ENCODE measurements at places on chromosomes 16 and 17. TPM values are rescaled to one million over a fixed set of nuclear protein-coding genes. Genes with fewer than 3 reads are reported as not detected.

- DNase-seq = no peak
These were observed 127.1 kb downstream of the CDH13 start for GRCh38 chr16:82753821-82754220.

DNA sequence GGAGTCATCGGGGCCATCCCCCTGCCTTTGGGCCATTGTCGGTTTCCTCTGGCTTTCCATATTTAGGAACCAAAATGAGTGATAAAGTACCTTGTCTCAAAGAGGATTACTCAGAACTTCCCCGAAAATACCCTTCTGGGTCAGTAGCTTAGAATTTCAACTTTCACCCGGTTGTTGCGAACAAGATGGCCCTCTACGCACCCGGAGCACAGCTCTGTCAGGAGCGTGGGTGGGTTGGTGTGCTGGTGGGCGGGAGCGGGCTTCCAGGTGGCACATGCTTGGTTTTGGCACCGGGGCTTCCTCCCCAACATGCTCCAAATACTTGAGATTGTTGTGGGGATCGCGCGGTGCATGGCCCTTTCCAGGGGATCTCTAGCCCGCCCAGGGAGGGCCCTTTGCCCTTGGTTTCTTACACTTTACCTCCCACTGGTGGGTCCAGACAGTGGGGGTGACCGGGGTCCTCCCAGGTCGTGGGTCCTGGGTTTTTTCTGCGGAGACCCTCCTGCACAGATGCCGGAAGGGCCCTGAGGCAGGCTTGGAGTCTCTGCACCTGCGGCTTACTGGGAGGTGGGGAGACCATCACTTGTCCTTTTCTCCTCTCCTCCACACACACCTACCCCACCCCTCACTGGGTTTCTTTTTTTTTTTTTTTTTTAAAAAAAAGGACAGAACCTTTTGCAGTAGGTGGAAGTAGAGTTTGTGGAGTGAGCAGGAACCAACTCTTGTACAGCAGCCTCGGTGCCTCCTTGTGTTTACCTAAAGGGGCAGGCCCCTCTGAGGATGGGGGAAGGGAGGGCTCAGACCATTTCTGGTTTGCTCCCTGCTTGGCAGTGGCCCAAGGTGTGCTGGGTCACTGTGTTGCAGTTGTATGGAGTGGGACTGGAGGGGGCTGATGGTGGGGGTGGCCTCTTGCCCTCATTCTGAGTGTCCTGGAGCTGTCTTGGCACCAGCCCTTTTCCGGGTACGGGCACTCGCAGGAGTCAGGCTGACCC lies 142.1 kb downstream of the SEC14L1 start:
- no peak for DNase-seq

PDILT gene
- total RNA-seq = not detected

- no peak for DNase-seq
These were observed 89.5 kb upstream of the TOB1 start for GRCh38 chr17:50955667-50956120.

- no peak for DNase-seq
These were observed 14.1 kb upstream of the IGFALS start for GRCh38 chr16:1807626-1808025.

- DNase-seq = peak; percentile 26
These were observed 29.7 kb downstream of the GSE1 start for GRCh38 chr16:85642762-85643358.

DNA sequence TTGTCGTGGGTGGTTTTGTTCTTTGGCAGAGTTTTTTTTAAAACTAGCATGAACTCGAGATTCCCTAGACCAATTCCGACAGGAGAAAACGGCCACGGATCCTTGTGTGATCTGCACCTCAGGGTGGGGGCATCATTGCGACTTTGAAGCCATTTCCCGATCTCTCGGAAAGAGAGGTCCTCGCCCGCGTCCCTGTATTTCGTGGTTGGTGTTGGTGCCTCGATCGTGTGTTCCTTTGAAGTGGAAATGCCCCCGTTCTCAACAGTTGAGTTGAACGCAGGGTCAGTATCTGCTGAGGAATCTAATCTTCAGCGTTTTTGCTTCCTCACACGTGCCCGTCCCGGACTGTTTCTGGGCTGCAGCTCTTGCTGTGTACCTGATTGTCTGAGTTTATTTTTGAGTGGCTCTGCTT lies 1.1 kb downstream of the CRAMP1 start:
- DNase-seq = no peak

DNA sequence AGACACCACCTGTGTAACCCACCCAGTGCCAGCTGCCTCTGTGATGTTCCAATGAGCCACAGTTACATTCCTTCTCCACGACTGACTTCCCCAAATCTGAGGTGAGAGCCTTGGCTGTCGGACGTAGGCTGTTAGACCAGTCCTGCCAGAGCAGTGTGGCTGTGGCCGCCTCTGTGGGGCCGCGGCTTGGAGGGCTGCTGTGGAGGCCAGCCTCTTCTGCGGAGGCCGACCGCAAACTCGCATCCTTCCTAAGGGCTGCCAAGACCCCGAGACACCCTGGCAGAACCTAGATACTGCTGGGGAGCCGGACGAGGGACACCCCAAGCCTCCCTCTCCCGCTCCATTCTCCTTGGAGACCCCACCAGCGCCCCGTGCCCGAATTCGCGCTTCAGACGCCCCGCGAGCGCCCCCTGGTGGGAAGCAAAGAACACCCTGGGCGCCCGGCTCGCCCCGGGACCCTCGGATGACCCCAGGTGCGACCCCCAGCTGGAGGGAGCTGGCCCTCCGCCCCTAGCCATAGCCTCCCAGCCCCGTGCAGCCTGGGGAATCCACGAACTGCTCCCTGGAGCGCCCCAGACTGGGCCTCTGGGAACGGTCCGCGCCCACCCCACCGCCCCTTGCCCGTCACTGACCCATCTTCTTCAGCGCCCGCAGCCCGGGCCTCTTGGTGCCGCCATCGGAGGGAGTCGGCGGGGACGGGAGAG lies 547 bp downstream of the PLCD3 start:
- no peak for DNase-seq

GRCh38 chr16:22109258-22109898 lies 17.0 kb downstream of the VWA3A start:
- DNase-seq = no peak

- DNase-seq = no peak
These were observed 6.3 kb downstream of the CTRB1 start for GRCh38 chr16:75225092-75225491.

RPA1 gene
- total RNA-seq = 18.6 TPM

DNA sequence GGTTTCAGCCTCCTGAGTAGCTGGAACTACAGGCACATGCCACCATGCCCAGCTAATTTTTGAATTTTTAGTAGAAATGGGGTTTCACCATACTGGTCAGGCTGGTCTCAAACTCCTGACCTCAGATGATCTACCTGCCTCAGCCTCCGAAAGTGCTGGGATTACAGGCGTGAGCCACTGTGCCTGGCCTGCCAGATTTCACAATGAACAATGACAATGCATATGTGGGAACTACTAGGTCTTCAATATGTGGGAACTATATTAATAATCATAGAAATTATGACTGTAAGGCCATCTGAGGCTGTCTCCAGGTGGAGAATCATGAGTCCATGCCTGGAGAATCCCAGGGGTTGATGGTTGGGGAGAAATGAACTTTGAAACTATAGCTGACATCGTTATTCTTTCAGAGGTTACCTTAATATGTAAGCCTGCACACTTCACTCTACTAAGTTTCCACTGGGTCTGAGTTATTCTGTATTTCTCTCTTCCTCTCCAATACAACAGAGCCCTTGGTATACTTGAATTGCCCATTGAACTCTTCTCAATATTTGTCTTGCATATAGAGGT lies 7.2 kb upstream of the DRC7 start:
- no peak for DNase-seq

PSMC3IP gene
- 1.3 TPM for total RNA-seq

DNAI2 gene
- total RNA-seq = 0.27 TPM

- no peak for DNase-seq
These were observed 310.6 kb downstream of the MAP2K6 start for GRCh38 chr17:69725146-69725545.

DNA sequence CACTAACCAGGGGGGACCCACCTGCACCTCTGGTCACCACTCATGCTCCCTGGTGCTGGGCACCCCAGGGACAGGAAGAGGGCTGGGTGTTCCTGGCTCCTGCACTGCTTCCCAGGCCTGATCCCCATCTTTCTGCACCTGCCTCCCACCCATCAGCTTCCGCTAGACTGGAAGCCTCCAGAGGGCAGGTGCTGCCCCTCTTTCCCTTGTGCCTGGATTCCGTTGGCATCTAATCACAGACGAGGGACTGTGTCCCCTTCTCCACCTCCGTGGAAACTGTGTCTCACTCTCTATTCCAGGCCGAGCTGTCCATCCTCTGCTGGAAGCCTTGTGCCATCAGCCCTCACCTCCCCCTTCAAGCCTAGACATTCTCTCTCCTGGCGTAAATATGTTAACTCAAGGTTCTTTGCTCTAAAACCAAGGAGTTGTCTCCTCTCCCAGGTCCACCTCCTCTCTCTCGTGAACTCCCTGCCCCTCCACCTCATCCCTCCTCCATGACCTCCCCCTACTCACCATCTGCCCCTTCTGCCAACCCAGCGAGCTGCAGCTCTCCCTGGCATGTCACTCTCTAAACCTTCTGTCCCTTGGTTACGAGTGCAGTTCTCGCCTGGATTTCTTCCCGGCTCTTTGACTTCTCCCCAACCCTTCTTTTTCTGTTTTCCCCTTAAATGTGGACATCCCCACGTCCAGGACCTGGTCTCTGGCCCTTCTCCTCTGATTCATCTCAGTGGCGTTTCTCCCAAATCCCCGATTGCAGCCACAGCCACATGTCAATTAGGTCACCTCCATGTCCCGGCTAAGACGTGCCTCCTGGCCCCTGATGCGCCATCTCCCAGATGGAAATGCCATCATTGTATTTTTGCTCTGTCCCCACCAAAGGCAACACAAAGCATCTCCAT lies 107.7 kb downstream of the SEC14L1 start:
- no peak for DNase-seq

GRCh38 chr17:77542011-77542410 lies 401.2 kb downstream of the SEC14L1 start:
- DNase-seq = no peak

- peak; percentile 65 for DNase-seq
These were observed at the start of gene TRPV2 for GRCh38 chr17:16415031-16415924. Gene TRPV2 (plus strand): TSS chr17:16415571. CDS start chr17:16417669, 2,098 bp downstream.

DNA sequence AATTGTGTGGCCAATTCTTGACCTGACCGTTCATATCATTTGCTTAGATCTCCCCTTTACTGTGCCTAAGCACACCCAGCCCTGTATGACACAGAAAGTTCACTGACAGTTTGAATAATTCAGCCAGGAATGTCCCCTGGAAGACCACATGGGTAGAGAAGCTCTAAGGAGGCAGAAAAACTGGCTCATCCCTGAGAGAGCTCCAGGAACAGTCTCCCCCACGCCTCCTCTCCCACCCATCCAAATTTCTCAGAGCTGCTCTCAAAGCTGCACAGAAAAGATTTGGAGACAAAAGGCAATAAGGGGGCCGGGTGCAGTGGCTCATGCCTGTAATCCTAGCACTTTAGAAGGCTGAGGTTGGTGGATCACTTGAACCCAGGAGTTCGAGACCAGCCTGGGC lies 11.2 kb downstream of the PRAC1 start:
- no peak for DNase-seq

GRCh38 chr17:28622186-28622585 lies 8.2 kb upstream of the RSKR start:
- DNase-seq = no peak

- no peak for DNase-seq
These were observed 879 bp upstream of the ACSF2 start for GRCh38 chr17:50424996-50425681.

CDYL2 gene
- total RNA-seq = 13.5 TPM

AOC2 gene
- 1.3 TPM for total RNA-seq

CLEC18C gene
- total RNA-seq = under 0.01 TPM

- no peak for DNase-seq
These were observed 18.1 kb downstream of the KATNB1 start for GRCh38 chr16:57753448-57754353.

SIAH1 gene
- 38.5 TPM for total RNA-seq

All from hematopoietic multipotent progenitor cell (in vitro differentiated cells).